CD4-positive, alpha-beta T cell treated with Interleukin-15 for 1 hour (primary cell): ENCODE measurements at places on chromosomes 3 and 15.

GRCh38 chr3:112124907-112125607 lies 8.0 kb downstream of the GCSAM start:
- DNase-seq = no peak

DNA sequence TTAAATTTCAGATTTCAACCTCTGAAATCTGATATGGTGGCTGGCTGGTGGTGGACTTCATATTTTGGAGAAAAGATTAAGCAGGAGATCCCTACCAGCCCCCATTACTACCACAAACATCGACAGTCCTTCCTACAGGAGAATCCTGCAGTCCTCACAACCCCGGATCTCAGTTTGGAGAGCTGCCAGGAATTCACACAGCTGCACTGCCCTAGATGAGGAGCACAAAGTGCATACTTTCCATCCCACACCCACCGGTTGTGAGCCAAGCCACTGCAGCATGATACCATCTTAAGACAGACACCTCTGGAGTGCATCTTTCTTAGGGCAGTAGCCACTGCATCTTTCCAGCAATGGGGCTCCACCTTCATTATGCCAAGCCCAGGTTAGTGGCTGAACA lies 185.5 kb upstream of the GPR149 start:
- no peak for DNase-seq

- DNase-seq = no peak
Observed at GRCh38 chr3:147795418-147795817, 386.3 kb downstream of the ZIC1 start.

GRCh38 chr15:63559753-63560152 lies 37.4 kb upstream of the FBXL22 start:
- no peak for DNase-seq

- DNase-seq = no peak
Observed at GRCh38 chr3:168090306-168091085, 5.2 kb downstream of the GOLIM4 start.

DNA sequence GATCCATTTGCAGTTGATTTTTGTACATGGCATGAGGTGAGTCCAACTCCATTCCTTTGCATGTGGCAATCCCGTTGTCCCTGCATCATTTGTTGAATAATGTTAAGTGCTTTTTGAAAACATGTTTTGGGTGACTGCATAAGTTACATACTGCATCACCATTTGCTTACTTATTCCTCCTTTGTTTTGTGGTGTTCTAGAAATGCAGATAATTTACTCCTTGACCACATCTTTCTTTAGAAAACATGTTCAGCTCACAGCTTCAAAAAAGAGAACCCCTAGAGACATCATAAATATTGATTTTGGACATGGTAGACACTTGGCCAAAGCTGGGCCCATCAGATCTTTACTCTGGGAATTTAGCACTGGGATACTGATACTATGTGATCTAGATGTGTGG lies 135.3 kb upstream of the DAZL start:
- DNase-seq = no peak
